ENCODE measurements at places on chromosomes 13 and 19. TPM values are rescaled to one million over a fixed set of nuclear protein-coding genes. Genes with fewer than 3 reads are reported as not detected.
A peak's percentile ranks its signal among the peaks of the same experiment; 100 is the strongest.

DNA sequence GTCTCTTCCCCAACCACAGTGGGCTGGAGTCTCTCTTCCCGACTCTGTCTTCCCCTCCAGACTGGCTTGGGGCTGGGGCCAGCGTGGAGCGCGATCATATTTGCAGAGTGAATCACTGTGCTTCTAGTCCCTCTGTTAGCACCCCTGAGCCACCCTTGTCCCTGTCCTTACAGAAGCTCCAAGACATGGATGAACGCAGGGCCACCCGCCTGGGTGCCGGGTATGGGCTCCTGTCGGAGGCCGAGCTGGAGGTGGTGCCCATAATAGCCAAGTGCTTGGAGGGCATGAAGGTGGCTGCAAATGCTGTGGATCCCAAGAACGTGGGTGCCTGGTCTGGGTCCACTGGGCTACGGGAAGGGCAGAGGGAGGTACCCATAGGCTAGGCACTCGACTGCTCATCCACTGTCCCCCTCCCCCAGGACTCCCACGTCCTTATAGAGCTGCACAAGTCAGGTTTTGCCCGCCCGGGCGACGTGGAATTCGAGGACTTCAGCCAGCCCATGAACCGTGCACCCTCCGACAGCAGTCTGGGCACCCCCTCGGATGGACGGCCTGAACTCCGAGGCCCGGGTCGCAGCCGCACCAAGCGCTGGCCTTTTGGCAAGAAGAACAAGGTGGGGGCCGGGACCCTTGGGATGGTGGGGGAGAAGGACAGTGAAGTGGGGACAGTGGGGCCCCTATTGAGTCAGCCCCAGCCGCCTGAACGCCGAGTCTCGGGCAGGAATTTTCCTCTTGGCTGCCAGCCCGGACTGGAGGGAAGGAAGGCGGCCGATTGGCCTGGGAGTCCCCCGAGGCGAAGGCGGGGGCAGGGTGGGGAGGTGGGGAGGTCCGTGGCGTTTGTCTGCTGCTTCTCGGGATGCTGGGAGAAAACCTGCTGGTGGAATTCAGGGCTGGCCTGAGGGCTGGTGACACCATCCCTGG lies 5.2 kb downstream of the TRIP10 start:
- DNase-seq = peak; percentile 85

DNA sequence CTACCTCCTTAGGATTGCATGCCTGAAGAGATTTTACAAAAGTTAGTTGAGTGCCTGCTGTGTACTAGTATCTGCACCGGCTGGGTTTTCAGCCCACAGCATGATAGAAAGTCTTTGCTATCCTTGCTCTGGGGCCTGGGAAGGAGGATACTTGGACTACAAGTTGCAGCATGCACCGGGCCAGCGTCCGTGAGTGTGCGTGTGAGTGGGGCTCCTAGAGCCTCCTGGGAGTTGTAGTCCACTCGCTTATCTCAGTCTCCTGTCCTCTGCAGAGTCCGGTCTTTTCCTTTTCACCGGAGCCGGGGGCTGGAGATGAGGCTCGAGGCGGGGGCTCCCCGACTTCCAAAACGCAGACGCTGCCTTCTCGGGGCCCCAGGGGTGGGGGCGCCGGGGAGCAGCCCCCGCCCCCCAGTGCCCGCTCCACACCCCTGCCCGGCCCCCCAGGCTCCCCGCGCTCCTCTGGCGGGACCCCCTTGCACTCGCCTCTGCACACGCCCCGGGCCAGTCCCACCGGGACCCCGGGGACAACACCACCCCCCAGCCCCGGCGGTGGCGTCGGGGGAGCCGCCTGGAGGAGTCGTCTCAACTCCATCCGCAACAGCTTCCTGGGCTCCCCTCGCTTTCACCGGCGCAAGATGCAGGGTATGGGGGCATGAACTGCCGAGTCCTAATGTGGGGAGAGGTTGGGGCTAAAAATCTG lies 20.6 kb downstream of the BRSK1 start:
- peak; percentile 24 for DNase-seq

- DNase-seq = no peak
Observed at GRCh38 chr19:17981611-17982010, 14.7 kb downstream of the KCNN1 start.

GRCh38 chr19:2777952-2778683 lies 5.0 kb downstream of the SGTA start:
- DNase-seq = no peak

GRCh38 chr13:60214213-60215055 lies 50.7 kb upstream of the DIAPH3 start:
- no peak for DNase-seq

- DNase-seq = no peak
Observed at GRCh38 chr19:55340784-55341147, 1.1 kb downstream of the KMT5C start.

- peak; percentile 1 for DNase-seq
Observed at GRCh38 chr13:80463673-80464352, 122.9 kb upstream of the SPRY2 start.

GRCh38 chr19:41746593-41747227 lies 8.6 kb upstream of the CEACAM6 start:
- peak; percentile 36 for DNase-seq

DNA sequence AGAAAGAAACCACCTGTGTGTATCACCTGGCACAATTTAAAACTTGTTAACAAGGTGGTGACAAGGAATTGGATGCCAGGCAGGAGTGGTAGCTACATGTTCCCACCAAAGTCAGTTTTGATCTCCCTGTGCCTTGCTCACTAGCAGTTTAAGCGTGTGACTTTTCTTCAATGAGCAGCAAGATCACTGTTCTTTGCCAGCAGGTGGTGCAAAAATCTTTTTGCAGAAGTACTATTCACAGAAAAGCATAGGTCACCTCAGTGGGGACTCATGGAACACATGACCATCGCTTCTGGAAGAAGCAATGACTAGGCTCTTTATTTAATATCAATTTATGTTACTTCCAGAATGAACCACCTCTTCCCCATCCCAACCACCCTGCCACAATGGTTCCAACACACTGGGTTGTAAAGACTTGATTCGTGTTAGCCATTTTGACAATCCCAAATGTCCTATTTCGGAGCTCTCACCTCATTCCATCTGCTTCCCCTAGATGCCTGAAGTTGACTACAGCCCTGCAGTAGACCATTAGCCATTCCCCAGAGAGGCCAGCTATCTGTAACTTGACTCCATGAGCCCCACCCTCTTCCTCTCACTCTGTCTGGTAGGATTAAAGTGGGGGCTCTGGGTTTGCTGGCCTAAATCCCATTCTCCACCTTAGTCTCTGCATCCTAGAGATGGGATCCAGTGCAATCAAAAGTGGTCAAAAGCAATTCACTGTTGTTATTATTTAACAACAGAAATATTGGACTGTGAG lies 59.1 kb upstream of the TNFRSF19 start:
- DNase-seq = peak; percentile 53

- DNase-seq = no peak
Observed at GRCh38 chr19:16446108-16446723, 25.6 kb downstream of the EPS15L1 start.

DNA sequence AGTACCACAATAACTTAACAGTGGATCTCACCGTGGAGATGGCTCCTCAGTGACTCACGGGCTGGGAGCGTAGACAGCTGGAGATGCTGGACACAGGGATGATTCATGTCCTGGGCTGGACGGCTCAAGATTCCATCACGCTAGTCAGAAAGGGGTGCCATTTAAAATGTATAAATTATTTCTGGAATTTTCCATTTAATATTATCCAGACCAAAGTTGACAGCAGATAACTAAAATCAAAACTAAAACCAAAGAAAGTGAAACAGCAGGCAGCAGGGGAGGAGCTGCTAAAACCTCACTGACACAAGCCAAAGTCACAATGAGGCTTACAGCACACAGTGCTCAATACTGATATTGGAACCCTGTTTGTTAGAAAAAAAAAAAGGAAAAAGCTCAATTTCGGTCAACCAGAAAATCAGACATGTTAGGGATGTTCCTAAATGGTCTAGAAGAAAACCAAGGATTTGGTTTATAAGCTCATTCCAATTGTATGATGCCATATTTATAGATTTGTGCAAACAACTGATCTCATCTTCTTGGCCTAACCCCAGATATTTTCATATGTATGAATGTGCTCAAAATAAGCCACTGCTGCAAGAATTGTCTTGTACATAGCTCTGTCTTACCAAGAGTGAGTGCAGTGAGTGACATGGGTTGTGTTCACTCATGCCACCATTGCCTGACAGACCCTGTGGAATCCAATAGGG lies 111.8 kb downstream of the SACS start:
- DNase-seq = peak; percentile 90

GRCh38 chr13:60974296-60974695 lies 441.4 kb downstream of the PCDH20 start:
- no peak for DNase-seq

Gene FBXW9
- polyA plus RNA-seq = 3.3 TPM

Gene PNMA8A
- 1.4 TPM for polyA plus RNA-seq

Gene IGFLR1
- 0.75 TPM for polyA plus RNA-seq

Gene KLK12
- polyA plus RNA-seq = not detected

Gene FCAR
- polyA plus RNA-seq = not detected

Gene ZNF569
- 3.0 TPM for polyA plus RNA-seq
